ENCODE measurements at places on chromosomes 3 and 15.

- peak; percentile 73 for DNase-seq
Observed at GRCh38 chr15:48395521-48396011, 64.3 kb downstream of the DUT start.

- DNase-seq = no peak
Observed at GRCh38 chr15:79282371-79283251, at the start of gene ANKRD34C. ANKRD34C (plus strand) TSS chr15:79282722; CDS start chr15:79293285, 10,563 bp downstream.

DNA sequence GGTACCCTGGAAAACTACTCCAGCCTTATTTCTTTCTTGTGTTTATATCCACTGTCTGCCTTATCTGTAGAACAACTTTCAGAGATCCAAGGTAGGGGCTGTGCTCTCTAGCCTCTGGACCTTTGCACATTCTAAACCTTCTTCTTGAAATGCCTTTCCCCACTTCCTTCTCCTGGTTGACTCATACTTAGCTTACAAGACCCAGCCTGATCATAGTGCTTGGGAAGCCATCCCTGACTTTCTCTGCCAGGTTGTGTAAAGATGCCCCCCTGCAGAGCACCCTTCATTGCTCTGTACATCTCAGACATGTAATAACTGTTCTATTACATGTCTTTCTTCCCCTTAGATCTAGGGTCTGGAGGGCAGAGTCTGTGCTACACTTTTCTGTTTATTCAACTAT is 50.1 kb downstream of the PPM1L start:
- DNase-seq = peak; percentile 76

DNA sequence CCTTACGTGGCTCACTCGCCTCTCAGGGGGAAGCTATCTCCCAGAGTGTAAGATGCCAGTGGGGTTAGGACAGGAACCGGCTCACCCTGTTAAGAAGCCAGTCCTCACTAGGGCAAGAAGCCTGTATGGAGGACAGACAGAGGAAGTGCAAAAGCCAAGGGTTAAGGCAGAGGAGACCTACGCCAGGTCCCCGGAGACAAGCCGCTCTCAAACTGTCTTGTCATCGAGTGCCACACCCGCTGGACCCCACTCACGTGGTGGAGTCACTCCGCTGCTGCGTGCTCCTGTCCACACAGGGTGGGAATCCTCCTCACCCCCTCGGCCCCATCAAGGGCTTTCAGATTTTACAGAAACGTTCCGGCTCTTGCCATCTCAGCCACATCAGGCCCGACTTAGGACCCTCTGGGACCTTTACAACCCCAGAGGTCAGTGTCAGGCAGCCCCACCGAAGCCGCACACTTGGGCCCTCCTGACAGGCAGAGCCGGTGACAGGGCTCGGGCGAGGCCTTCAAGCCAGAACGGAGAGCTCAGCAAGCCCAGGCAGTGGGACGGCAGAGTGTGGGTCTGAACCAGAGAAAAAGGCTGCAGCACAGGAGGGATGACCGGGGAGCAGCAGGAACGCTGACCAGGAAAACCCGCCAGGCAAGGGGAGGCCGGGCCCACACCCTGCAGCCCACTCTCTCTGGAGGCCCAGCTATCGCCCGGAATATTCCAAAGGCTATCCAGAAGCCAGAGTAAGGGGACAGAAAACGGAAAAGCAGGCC is 61.7 kb downstream of the XXYLT1 start:
- no peak for DNase-seq

DNA sequence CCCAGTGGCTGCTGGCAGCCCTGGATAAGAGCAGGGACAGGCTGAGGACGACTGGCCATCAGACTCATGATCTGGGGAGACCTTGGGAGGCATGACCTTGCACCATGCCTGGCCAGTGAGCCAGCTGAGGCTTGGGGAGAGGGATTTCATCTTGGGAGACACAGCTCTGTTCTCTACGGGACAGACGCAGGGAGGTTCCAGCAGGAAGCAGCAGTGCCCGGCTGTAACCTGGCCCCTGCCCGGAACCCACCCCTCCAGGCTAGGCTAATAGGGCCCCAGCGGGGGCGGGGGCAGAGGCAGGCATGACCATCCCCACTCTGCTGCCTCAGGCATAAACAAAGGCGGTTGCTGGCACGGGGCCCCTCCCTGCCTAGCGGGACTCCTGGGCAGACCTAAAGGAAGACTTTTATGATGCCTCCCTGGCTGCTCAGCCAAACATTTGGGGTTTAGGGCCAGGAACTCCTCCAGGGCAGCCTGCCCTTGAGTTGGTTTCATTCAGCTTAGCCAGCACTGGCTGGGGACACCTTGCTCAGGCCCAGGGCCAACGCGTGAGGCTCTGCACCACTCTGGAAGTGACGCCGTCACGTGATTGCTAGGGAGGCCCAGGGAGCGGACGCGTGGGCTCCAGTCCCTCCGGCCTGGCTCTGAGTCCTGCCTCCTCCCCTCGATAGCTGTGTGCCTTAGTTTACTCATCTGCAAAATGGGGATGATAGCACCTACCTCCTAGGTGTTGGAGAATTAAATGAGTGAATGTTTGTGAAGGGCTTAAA is 27.6 kb downstream of the HDAC11 start:
- DNase-seq = no peak

DNA sequence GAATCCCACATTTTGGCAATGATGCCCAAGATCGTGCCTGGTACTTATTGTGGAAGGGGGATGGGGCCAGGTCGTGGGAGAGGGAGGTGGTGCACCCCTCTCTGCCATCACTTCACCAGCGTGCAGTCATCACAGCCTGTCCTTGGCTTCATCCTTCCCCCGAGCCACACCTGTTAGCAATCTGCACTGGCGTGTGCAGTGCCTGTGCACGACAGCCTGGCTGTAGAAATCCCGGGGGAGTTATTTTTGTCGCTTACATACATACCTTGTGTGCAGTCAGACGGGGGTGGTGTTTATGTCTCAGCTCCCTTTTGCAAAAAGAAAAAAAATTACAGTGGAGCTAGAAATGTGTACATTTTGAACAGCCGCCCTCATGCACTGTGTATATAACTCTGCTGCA is 216.0 kb downstream of the TLE3 start:
- peak; percentile 50 for DNase-seq

- DNase-seq = peak; percentile 1
Observed at GRCh38 chr3:79564192-79564591, 203.6 kb downstream of the ROBO1 start.

Data from kidney tubule cell (primary cell).